NCI-H345 (cell line): ENCODE measurements at places on chromosomes 6 and 20.
A peak's percentile ranks its signal among the peaks of the same experiment; 100 is the strongest.

DNA sequence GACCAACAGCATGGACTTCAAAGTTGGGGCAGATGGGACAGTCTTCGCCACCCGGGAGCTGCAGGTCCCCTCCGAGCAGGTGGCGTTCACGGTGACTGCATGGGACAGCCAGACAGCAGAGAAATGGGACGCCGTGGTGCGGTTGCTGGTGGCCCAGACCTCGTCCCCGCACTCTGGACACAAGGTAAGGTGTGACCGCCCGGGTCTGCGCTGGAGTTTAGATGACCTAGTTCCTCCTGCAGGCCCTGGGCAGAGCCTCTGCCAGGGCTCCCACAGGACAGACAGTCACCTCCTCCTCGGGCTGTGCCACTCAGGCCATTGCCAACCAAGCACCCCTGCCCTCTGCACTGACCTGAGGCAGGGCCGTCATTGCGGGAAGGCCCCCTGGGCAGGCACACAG is 322.1 kb downstream of the TAF4 start:
- no peak for DNase-seq

DNA sequence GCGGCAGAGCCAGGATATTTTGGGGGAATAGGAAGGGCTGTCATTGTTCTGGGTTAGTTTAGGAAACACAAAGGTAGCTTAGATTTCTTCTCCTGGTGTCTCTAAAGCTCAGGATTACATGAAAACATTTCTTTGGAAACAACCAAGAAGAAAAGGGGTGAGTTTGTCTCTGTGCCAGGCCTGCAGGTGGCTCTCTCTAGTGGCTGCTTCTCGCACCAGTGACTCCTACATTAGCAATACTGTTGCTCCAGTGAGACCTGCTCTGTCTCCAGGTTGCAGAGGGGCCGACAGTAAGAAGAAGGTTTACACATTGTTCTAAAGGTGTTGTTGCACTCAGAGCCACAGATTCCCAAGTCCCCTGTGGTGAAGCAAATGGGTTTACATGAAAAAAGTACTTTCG is 104.6 kb upstream of the GLP1R start:
- peak; percentile 54 for DNase-seq

DNA sequence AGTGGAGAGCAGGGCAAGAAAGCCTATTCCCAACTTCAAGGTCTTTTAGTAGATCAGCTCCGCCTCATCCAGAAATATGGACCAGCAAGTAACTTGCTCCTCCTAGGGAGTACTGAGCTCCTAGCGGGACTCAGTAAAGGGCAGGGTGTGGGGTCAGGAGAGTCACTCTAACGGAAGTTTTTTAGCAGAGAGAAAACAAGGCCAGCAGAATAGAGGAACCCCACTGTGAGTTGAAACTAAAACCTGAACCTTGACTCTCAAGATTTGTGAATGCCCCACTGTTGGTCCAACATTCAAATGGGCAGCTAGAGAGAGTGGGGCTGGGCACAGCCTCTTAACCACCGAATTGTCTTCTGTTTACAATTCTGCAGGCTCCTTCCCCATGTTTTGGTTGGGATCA is 244.8 kb downstream of the FARS2 start:
- no peak for DNase-seq

- DNase-seq: no peak
These were observed 59.0 kb upstream of the MRAP2 start for GRCh38 chr6:83974409-83975050.

DNA sequence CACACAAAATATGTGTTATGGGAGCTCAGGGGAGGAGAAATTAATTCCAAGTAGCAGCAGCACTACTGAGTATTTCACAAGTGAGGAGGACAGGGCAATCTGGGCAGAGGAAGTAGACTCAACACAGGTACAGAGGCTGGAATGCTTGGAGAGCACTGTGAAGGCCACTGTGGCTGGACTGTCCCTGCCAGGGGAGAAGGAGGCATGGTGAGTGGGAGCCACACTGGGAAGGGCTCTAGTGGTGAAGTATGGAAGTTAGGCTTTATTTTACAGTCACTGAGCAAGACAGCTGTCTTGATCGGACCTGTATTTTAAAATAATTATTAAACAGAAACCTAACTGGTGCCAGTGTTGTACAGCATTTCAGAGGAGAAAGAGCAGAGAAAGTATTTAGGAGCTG is 28.8 kb downstream of the FAM229B start:
- DNase-seq: no peak

DNA sequence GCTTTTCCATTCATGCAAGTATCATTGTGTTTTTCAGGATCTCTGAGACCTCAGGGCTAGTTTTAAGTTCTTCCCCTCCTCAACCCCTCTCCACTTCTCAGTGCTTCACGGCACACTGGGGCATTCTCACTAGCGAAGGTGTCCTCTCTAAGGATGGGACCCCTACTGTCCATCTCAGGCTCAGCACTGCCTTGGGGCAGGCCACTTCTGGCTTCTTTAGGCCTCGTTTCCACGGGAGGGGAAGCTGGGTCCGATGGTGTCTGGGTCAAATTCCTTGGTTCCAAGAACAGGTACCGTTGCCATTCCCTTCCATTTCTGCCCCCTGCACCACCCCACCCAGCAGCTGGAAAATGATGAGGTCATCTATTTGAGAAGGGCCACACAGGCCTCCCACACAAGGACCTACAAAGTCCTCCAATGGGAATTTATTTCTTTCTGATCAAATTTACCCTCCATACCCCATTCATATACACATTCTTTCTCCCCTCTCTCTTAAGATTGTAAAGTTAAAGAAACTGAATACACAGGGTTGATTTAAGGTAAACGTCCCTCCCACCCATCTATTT is 17.2 kb downstream of the GNAS start:
- no peak for DNase-seq

GRCh38 chr6:53264915-53265607 is 83.7 kb downstream of the ELOVL5 start:
- DNase-seq: no peak

- no peak for DNase-seq
These were observed 26.0 kb upstream of the PPP1R16B start for GRCh38 chr20:38779247-38780097.
